Adrenal gland (tissue), 19 donors: ENCODE measurements at places on chromosomes 12 and 14. TPM values are rescaled to one million over a fixed set of nuclear protein-coding genes. Genes with fewer than 3 reads are reported as not detected.

The KRT75 gene
- polyA plus RNA-seq: not detected

The PNN gene
- 44.2 TPM for polyA plus RNA-seq

The PPM1H gene
- polyA plus RNA-seq: 1.8 TPM

The MAP1LC3B2 gene
- polyA plus RNA-seq: 1.7 TPM

The CEBPE gene
- polyA plus RNA-seq: not detected

The GNG2 gene
- 14.0 TPM for polyA plus RNA-seq

The PMEL gene
- 1.0 TPM for polyA plus RNA-seq

The B4GALNT3 gene
- 30.5 TPM for polyA plus RNA-seq

The SLC39A5 gene
- polyA plus RNA-seq: not detected

The ALDH2 gene
- polyA plus RNA-seq: 138 TPM

The NTF3 gene
- 0.37 TPM for polyA plus RNA-seq

The SLC16A7 gene
- polyA plus RNA-seq: 3.5 TPM

The CPM gene
- polyA plus RNA-seq: 10.8 TPM

The ANKRD9 gene
- polyA plus RNA-seq: 2.6 TPM

The ANKRD33 gene
- polyA plus RNA-seq: not detected

The CMA1 gene
- not detected for polyA plus RNA-seq
